Adipose tissue (tissue), 3 donors: ENCODE measurements at places on chromosomes 3 and 15. TPM values are rescaled to one million over a fixed set of nuclear protein-coding genes. Genes with fewer than 3 reads are reported as not detected.

FES gene
- polyA plus RNA-seq: 49.3 TPM

FBXO40 gene
- polyA plus RNA-seq: 0.02 TPM

GRIP2 gene
- 0.49 TPM for polyA plus RNA-seq

MUSTN1 gene
- 129 TPM for polyA plus RNA-seq

MESP2 gene
- 0.21 TPM for polyA plus RNA-seq

ISL2 gene
- 1.7 TPM for polyA plus RNA-seq

KNG1 gene
- polyA plus RNA-seq: 0.04 TPM

CDHR4 gene
- polyA plus RNA-seq: not detected

ANKRD34C gene
- polyA plus RNA-seq: not detected

MYO5C gene
- 14.5 TPM for polyA plus RNA-seq

GTPBP8 gene
- 8.9 TPM for polyA plus RNA-seq

NR2E3 gene
- not detected for polyA plus RNA-seq

CALML4 gene
- polyA plus RNA-seq: 15.3 TPM
